ENCODE measurements at places on chromosomes 6 and 20. TPM values are rescaled to one million over a fixed set of nuclear protein-coding genes. Genes with fewer than 3 reads are reported as not detected.

SAPCD1 gene
- total RNA-seq, result 1.5 TPM

DNA sequence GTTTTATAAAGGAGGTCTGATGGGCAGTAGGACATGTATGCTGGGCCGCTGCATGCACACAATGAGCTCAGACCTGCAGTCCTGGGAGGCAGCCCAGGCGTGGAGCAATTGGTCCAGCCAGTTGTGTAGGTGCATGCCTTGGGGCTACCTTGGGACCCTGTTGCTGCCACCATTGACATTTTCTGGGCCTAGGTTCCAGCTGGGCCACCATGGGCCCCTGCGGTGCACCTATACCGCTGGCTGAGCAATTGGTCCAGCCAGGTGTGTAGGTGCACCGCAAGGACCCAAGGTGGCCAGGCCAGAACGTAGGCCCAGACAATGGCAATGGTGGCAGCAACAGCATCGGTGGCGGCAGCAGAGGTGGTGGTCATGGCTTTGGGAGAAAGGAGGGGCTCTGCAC, 143.9 kb downstream of the PXDC1 start:
- DNase-seq, result no peak

- no peak for DNase-seq
These were observed 50.1 kb upstream of the SIRPA start for GRCh38 chr20:1845163-1845523.

DNA sequence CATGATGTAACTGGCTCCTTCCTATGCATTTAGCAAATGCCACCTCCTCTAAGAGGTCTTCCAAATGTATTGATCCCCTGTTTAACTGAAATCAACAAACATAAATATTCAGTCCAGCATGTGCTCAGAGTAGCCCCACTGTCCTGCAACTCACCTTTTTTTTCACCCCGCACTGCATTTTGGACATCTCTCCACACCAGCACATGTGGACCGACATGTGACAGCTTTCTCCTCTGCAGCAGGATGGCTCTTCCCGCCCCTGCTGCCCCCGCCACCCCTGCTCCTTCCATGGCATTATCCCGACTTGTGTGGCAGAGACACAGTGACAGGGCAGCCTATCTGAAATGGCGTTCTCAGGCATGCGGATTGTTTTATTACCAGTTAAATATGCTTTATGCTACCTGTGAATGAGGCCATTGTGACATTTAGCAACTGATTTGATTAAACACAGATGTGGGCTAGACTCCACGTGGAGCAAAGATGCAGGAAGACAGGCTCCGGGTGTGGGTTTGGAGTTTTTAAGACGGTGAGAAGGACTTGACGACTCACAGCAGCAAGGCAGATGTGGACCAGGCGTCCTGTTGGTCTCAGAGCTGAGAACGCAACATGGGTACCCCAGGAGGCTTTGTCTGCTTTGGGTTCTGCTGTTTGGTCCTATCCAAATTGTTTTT, 161.2 kb downstream of the EYA2 start:
- no peak for DNase-seq

- no peak for DNase-seq
These were observed 55.1 kb downstream of the GCNT2 start for GRCh38 chr6:10576226-10576625.

DNA sequence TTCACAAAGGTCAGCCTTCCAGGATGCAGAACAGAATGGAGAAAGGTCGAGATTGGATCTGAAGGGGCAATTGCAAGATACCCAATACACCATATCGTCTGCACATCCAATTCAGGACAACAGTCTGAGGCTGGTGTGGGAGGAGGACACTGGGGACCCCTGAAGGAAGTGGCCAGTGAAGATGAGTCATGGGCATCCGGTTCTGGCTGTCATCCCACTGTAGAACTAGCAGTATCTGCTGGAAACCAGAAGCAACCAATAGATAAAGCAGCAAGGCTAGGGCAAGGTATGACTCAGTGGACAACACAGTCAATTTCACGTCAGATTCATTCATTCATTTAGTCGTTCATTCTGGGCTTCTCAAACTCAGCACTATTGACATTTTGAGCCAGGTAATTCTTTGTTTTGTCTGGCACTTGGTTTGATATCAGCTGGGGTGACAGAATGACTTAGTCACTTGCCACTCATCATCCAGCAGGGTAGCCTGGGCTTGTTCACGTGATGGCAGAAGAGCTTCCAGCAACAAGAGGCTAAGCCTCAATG, 30.3 kb upstream of the SHLD1 start:
- DNase-seq, result peak; percentile 55

- peak; percentile 76 for DNase-seq
These were observed 36.9 kb upstream of the FANCE start for GRCh38 chr6:35415065-35415891.

DNA sequence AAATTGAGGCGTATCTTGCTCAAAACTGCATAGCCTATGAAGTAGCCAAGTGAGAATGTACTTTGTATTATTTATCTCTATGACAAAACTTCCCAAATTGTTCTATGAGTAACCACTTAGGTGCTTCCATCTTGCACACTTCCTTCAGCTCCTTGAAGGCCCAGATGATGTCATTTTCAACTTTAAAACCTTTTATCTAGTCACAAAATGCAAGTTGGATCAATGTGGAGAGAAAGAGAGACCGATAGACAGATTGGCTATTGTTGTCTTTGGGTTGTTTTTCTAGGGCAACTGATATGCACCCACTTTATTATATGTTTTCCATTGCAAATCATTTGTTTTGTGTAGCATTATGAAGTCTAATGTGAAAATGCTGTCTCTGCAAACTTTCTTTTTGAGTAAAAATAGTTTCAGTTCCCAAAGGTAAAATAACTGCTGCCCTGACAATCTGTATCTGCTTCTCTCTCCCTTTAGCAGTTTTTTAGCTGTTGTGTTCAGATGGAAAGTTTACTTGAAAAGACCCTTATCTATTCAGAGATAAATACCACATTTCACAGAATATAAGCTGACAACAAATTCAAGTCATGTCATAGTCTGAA, 73.7 kb upstream of the CITED2 start:
- DNase-seq, result peak; percentile 11

- DNase-seq, result no peak
These were observed 866.8 kb upstream of the FLRT3 start for GRCh38 chr20:15204234-15204633.

DNA sequence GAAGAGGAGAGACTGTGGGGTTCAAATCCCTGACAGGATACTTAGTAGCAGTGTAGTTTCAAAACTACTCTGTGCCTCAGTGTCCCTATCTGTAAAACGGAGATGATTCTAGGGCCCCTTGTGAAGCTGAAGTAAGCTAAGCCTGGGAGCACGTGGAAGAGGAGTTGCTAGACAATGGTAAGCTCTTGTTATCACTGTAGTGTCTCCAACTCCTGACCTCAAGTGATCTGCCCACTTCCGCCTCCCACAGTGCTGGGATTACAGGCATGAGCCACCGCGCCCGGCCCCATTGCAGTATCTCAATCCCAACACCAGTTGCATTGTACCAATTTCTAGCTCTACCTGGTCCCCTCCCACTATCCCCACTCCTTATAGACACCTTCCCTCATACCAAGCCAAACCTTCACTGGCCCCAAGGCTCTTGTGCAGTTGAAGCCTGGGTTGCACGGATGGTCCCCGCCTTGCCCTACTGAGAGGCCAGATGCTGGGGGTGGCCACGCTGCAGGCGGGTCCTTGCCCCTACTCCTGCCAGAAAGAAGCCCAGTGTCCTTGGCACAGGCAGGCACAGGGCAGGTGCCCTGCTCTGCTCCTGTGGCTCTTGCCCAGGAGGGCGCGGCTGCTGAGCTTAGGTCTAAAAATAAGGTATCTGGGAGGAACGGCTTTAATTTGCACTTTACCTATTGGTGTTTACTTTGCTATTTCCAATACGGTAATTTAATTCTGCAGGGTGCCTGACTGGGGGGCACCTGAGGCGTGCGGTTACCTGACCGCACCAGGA, 118.1 kb downstream of the VEGFA start:
- DNase-seq, result no peak
